ENCODE measurements at places on chromosomes 16 and 17. TPM values are rescaled to one million over a fixed set of nuclear protein-coding genes. Genes with fewer than 3 reads are reported as not detected.
A peak's percentile ranks its signal among the peaks of the same experiment; 100 is the strongest.

DNA sequence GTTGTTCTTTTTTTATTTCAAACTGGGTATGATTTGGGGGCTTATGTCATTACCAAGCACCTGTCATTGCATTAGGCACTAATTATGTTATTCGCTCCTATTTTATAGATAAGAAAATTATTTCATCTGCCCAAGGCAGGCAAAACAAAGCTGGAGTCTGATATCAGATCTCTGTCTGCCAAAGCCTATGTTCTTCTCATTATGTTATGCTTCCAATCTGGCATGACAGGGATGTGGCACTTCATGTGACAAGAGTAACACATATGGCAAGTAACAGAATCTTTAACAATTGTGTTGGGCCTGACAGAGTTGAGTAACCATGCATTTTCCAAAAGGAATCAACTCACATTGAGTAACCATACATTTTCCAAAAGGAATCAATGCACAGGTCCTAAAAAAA is 61.2 kb upstream of the TOM1L1 start:
- no peak for DNase-seq

DNA sequence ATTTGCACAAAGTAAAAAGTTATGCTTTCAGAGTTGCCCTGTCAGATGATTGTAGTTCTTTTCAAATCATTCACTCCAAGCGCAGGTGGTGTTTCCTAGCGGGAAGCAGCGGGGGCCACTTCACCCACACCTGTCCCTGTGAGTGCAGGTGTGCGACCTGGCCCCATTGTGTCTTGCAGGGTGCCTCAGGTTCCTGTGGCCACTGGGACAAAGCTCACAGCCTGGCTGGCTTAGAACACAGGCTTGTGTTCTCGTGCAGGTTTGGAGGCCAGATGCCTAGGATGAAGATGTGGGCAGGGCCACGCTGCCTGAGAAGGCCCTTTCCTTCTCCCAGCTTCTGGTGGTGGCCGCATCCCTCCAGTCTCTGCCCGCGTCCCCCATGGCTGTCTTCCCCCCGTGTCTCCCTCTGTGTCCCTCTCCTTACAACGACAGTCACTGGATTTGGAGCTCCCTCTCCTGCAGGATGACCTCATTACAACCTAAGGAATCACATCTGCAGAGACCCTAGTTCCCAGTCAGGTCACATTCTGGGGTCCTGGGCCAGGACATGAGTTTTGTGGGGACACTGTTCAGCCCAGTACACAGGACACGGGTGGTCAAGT is 90.5 kb downstream of the NPIPB11 start:
- no peak for DNase-seq

- no peak for DNase-seq
Measured at GRCh38 chr16:67767953-67768352, 38.4 kb downstream of the RANBP10 start.

DNA sequence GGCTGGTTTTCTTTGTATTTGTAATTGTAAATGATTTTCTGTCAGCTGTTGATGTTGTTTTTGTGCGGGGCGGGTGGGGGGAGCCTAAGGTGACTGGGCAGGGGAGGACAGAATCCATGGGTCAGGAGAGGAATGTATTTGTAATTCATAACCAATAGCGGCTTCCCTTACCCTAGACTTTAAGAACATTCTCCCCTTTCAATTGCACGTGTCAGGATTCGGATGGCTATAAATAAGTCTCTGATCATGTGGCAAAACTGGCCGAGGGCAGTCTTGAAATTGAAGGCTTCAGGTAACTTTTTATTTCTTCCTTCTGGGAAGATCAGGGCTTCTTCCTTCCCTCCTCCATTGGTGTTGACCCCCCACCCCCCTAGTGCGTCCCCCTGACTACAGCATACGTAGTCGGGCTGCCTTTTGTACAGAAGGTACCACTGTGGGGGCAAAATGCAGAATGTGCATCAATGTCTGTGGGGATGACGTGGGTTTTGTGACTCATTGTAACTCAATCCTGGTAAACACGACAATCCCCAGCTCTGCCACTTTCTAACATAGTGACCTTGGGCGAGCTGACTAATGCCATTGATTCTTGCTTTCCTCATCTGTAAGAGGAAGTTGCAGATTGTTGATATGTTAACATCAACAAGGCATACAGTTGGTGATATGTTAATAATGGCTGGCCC is 16.2 kb downstream of the MARCHF10 start:
- no peak for DNase-seq

GRCh38 chr16:3548445-3548844 is 28.8 kb downstream of the NLRC3 start:
- no peak for DNase-seq

DNA sequence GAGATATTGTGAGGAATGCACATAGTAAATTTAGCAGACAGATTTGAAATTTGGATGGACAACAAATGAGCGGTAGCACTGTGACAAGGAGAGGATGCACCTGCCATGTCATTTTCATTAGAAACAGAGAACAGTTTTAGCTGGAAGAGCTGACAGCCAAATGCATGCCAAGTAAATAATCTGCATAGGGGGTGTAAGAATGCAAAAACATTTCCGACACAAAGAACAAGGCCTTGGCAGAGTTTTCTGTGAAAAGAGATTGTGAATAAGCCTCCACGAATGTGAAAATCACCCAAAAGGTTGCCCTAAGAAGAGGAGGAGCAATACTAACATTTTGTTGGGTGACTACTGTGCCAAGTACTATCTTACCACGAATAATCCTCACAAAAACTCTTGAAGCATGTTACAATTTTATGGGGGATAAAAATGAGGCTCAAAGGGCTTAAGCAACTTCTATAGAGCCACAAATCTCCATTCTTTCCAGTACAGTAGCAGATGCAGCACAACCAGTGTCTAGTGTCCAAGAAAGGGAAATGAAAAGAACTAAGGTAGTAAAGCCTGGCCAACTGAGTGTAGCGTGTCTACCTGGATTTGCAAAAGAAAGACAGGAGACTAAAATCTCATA is 28.3 kb downstream of the TMEM100 start:
- DNase-seq, result no peak

GRCh38 chr17:41785859-41786226 is 668 bp downstream of the JUP start:
- DNase-seq, result no peak

GRCh38 chr17:80890921-80891396 is 100.7 kb upstream of the CHMP6 start:
- DNase-seq, result no peak

- DNase-seq, result no peak
Measured at GRCh38 chr17:76877437-76877836, 9.2 kb downstream of the MGAT5B start.

GRCh38 chr17:33055171-33055611 is 63.5 kb downstream of the SPACA3 start:
- no peak for DNase-seq

GRCh38 chr16:74868501-74868900 is 93.9 kb upstream of the FA2H start:
- no peak for DNase-seq

GRCh38 chr16:70746708-70747424 is 54.1 kb downstream of the VAC14 start:
- peak; percentile 39 for DNase-seq

- DNase-seq, result no peak
Measured at GRCh38 chr16:81937305-81938038, 73.8 kb downstream of the SDR42E1 start.

GRCh38 chr16:75385507-75386152 is 47.7 kb downstream of the CFDP1 start:
- no peak for DNase-seq

DNA sequence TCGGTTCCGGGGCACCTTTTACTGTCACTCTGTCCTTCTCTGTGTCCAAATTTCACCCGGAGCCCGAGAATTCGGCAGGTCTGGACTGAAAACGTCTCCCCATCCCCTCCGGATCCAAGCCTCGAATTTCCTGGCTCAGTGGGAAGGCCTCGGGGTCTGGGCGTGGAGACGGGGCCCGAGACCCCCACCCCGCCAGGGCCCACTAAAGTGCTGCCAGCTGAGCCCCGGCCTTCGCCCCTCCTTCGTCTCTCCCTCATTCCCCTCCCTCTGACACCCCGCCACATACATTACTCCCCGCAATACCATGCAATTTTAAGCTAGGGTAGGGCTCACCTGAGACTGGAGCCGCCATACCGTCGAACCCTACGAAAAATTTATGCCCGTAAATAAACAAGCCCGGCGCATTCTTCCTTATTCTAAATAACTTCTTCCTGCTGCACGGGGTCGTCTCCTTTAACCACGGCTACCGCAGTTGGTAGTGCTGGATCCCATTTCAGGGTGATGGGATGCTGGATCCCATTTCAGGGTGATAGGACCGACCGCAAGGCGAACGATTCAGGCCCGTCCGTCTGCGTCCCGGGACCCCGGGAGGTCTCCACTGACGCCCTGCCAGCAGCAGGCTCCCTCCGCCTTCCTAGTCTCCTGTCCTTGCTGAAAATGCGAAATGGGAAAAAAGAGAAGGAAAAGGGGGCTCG is 4.4 kb upstream of the OR1F1 start:
- DNase-seq, result no peak

- DNase-seq, result no peak
Measured at GRCh38 chr16:66871840-66872239, 8.5 kb upstream of the PDP2 start.

GRCh38 chr16:9343276-9343675 is 251.8 kb downstream of the HAPSTR1 start:
- no peak for DNase-seq

DNA sequence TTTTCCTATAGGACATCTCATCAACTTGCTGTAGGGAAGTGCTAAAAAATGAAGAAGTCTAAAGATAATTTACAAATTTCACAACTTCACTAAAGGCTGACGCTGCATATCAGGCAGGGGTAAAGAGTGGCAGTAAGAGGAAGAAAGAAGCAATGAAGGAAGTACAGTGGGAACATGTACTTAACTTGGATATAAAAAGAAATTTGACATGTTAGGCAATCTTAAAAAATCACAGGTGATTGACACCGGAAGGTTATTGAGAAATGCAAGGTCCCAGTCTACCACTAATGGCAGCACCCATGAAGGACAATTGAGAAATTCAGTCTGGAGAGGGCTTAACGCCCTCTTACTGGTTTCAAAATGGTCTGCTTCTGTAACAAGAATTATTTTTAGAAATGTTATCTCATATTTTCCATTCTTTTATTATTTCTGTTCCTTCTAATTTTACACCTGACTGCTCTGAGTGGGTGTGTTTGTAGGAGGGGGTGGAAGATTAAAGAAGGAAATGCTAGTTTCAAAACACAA is 358.1 kb downstream of the KCNJ2 start:
- no peak for DNase-seq

DNA sequence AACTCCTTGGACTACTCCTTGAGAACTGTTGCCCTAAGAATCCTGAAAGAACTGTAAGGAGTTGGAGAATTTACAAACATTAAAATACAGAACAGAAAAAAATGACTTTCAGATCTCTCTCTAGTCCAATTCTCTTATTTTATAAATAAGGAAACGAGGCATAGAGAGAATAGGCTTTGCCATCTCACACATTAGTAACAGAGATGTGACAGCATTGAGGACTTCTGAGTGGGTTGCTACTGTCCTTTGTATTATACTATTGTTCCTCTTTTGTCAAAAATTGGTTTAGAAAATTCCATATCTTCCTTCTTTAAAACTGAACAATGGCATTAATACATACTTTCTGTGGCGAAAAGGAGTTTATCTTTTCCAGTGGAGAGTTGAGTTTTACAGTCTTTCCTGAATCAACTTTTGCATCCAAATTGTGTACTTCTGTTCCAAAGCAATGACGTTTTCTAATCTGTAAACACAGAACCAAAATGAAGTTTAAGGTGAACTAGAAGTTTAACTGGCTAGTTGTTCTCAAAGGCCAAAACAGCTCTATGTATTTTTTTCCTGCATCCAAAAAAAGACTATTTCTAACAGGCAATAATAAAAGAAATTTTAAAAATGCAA is 16.5 kb downstream of the BRIP1 start:
- DNase-seq, result no peak

DNA sequence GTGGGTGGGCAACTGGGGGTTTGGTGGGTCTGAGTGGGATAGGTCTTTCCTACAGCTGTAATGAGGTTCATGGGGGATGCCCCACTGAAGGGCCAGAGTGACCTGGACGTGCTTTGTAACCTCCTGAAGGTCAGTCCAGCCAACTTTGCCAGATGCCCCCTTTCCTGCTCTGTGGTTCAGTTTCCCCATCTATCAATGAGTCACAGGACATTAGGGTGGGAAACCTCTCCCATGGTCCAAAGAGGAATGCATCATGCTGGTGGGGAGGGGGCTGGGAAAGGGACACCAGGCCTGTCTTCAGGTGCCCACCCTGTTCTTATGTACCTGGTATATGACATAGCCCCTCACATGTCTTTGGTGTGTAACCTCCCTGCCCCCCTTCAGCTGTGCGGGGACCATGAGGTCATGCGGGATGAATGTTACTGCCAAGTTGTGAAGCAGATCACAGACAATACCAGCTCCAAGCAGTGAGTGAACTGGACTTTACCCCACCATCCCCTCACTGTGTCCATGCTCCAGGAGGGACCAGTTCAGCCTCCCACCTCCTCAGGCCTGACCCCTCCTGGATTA is 24.0 kb upstream of the ALKBH5 start:
- no peak for DNase-seq

Gene KAT7
- total RNA-seq, result 68.5 TPM

Gene KRT25
- not detected for total RNA-seq

Gene CRHR1
- total RNA-seq, result not detected

Gene CALB2
- not detected for total RNA-seq

Gene ADAMTS18
- 0.05 TPM for total RNA-seq

Gene PARN
- 55.4 TPM for total RNA-seq

Gene CX3CL1
- not detected for total RNA-seq

Gene HOXB9
- total RNA-seq, result 0.27 TPM

All from activated T-helper 1 cell treated with anti-CD3 and anti-CD28 coated beads, Interleukin-12 subunit alpha, Interleukin-12 subunit beta, Interleukin-2, Interleukin-4 antibody, amounts not matched to agents 30 ng/mL and 10 ng/mL and 1 ng/mL, durations not matched to agents 14 hours and 24 hours and 36 hours (primary cell).